ENCODE measurements at places on chromosomes 7 and 10. TPM values are rescaled to one million over a fixed set of nuclear protein-coding genes. Genes with fewer than 3 reads are reported as not detected.

GRCh38 chr10:11335881-11336430 lies 275.5 kb downstream of the USP6NL start:
- no peak for DNase-seq

GRCh38 chr10:78974617-78975317 lies 94.0 kb upstream of the ZMIZ1 start:
- DNase-seq, result peak; percentile 89

DNA sequence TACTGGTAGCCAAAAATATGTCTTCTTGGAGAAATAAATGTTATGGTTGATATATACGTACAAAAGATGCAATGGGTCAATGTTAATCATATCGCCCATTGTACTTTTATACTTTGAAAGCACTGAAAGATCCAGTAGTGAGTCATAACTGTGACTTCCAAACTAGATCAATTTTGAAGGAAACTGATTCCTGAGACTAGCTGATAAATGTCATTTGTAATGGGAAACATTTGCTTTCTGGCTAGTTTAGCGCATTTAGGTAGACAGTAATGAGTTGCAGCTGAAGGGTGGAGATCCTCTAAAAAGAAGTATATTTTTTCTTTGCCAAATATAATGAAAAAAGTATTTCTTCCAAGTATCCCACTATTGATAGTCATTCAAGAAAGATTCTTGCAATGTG lies 53.5 kb upstream of the ARHGAP21 start:
- no peak for DNase-seq

- no peak for DNase-seq
Measured at GRCh38 chr7:44259547-44260457, 59.0 kb downstream of the YKT6 start.

DNA sequence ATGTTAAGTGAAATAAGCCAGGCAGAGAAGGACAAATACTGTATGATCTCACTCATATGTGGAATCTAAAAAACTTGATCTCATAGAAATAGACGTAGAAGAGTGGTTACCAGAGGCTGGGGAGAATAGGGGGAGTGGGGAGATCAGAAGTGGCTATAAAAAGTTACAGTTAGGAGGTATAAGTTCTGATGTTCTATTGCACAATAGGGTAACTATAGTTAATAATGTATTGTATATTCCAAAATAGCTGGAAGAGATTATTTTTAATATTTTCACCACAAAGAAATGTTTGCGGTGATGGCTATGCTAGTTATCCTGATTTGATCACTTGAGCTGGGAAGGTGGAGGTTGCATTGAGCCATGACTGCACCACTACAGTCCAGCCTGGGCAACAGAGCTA lies 53.8 kb downstream of the SLC18A2 start:
- DNase-seq, result no peak

DNA sequence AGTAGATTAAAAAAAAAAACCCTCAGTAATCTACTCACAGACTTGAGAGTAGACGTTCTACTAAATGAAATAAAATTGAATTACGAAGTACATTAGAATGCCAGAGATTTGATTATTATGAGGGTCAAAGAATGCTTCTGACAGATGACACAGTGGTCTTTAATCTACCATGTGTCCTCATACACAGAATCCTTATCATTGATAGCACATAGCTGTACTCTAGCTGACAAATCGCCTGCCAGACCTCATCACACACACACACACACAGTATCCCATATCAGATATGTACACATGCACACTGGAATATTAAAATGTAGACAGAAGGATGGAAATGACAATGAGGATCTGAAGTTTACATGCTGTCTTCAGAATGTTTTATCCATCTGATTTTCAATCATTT lies 104.6 kb downstream of the SORCS1 start:
- no peak for DNase-seq

DNA sequence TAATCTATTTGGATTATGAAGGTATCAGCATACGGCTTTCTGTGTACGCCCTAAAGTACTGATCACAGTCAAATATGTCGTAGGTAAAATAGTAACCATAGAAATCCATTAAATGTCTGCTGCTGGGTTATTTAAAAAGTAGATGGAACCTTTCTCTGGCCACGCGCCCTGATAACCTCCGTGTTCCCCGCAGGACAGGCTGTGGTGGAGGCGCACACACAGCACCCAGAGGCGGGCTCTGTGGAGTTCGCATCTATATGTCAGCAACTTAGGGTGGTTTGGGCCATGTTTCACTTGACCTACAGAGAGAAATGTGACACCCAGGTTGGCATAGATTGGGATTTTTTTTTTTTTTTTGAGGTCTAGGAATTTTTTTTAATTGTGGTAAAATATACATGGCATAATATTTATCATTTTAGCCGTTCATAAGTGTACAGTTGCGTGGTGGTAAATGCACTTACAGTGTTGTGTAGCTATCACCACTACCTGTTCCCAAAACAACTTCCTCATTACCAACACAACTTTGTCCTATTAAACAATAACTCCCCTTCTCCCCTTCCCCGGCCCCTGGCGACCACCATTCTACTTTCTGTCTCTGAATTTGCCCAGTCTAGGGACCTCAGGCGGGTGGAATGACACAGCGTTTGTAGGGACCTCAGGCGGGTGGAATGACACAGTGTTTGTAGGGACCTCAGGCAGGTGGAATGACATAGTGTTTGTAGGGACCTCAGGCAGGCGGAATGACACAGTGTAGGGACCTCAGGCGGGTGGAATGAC lies 15.4 kb downstream of the PPP2R2D start:
- no peak for DNase-seq

DNA sequence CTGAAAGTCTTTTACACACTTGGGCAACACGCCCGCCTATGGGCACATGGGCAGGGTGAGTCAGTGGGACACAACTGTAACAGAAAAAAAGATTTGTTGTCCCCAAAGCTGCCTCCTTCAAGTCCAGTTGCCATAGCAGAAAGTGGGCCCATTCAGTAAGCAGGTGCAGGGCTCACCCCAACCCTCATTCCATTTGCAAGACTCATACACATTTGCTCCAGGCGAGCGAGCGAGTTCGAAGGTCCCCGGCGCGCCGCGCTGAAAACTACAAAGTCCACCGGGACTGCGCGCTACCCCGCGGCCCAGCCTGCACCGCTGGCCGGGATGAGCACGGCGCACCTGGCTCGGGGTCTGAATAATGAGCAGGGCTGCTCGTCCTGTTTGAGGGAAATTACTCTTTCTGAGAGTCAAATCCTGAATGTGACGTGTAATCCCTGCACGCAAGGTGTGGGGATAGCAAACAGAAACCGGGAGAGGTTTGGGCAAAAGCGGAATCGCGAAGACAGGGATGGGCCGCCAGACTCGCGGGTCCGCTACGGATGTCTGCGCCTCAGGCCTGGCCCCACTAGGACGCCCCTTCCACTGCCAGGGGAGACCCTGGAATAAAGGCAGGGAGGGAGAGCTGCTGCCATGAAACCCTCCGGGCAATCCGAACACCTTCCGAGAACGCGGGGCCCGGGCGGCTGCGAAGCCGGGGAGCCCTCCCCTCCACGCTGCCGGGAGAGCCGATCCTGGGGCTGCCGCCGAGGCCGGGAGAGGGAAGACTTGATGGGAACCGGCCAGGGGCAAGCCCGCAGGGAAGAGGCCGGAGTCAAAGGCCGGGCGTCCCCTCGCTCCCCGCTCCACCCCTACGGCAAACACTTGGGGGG lies 982 bp downstream of the COBL start:
- no peak for DNase-seq

- DNase-seq, result no peak
Measured at GRCh38 chr7:112752576-112752975, 37.6 kb downstream of the TMEM168 start.

DNA sequence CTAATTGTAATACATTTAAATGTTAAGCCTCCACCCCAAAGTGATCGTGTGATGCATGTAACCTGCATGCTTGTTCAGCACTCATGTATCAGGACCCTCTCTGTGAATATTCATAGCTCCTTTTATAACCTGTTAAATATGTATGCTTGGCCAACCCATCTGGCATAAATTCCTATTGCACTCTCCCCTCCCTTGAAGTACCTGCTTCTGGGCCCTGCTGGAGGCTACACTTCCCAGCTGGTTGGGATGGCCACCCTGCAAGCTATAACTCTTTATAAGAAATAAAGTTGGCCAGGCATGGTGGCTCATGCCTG lies 149.7 kb downstream of the SH2D4B start:
- no peak for DNase-seq

GRCh38 chr7:6532516-6532915 lies 18.7 kb downstream of the GRID2IP start:
- no peak for DNase-seq

DNA sequence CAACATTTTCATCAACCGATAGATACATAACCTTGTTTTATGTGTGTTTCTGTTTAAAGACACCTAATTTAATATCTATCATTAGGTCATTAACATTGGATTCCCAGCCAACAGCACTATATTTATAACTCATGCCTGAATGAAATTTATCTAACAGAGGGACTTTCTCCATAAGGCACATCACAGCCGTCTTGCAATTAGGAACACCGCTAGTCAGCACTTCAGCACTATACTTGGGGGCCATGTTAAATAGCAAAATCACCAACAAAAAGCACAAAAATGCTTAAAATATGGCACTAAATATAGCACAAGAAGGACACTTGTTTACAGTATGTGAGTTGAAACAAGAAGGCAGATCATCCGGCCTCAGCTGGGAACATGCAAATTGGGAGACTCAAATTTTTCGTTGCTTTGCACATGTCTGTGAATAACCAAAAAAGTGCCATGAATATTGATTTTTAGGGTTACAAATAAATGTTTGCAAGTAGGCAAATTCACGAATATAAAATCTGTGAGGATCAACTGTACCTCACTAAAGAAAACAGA lies 51.0 kb downstream of the TLL2 start:
- DNase-seq, result no peak

DNA sequence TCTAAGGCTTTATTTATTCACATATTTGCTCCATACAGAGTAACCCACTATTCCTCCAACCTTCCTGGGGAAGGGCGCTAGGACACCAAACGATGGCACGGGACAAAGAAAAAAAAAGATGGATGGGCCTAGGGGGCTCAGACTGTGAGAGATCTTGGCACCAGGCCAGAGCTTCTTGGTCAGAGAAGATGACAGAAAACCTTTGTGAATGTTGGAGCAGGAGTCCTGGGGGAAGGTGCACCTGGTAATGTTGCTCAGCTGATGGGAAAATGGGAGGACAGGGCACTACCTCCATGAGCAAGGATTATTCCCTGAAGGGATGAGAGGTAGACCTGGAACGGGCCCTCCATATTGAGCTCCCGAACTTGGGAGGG lies 1.4 kb upstream of the SH3PXD2A start:
- DNase-seq, result no peak

- DNase-seq, result no peak
Measured at GRCh38 chr10:11440250-11441150, 170.9 kb downstream of the USP6NL start.

DNA sequence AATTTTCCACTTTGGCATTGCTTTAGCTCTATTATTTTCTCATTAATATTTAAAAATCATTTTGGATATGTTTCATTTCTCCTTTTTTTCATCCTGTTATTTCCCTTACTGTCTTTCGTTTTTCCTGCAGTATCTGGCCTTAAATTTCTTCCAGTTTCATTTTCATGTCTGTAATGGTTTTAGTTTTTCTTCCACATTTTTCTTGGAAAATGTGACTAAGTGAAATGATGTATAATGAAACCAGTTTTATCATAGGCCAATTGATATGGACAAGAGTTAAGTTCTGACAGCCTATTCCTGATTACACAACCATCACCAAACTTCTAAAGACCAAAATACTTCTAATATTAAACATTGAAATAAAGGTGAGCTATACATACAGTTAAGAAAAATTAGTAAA lies 158.5 kb downstream of the LHFPL3 start:
- no peak for DNase-seq

DNA sequence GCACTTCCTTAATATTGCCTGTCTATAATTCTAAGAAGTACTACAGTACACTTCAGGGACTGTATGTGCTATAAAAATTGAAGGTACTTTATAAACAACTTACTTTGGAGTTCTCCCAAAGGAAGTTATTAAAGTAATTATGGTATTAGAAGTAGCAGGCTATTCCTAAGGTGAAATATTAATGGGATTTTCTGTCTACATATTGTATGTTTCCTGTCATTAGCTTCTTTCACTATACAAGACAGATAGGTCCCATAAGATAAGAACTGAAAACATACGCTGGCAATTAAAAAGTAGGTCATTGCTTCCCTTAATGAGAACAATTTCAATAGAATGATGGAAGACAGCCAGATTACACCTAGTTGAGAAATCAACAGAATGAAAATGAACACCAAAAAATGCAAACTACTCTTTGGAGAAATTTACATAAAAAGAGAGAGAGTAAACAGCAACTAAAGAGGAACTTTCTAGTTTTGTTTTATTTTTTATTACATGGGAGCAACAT lies 147.0 kb downstream of the HBP1 start:
- no peak for DNase-seq

DNA sequence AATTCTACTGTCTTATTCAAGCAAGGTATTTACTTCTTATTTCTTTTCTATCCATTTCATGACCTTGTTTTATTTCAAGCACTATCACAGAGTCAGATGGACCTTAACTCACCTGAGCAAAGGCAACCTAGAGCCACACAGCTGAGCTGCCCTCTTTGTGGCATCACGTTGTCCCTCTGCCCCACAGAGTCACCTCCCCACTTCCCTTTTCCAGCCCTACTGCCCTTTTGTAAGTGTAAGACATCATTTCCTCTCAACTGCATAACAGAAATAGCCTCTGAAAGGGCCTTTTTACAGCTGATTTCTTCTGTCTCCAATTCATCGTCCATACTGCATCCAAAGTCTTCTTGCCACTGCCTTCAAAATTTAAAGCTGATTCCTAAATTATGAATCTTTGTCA lies 946.0 kb downstream of the NRG3 start:
- no peak for DNase-seq

DNA sequence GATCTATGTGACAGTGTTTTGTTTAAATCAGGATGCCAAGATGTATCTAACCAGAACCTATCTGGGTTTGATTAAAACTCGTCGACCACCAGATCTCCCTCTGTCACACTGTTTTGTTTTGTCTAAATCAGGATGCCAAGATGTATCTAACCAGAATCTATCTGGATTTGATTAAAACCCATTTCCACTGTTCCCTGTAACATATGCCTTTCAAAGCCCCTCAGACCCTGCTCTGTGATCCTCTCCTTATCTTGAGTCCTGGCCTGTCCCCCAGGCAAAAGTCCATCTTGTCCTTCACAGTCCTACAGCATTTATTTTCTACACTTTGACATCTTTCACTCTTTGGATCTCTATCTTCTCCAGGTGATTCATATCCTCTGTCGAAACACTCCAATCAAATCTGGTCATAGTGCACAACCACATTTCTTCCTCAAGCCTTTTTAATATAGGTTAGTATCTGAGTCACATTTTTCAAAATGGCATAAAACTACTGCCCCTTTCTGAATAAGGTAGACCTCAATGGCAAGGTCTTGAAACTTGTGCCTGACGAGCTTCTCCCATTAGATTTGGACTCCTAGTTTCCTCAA lies 32.5 kb downstream of the ERLIN1 start:
- no peak for DNase-seq

CXCL12 gene
- total RNA-seq, result not detected

AKR1D1 gene
- not detected for total RNA-seq

ERVW-1 gene
- not detected for total RNA-seq

TEX47 gene
- total RNA-seq, result not detected

PPP1R3A gene
- total RNA-seq, result not detected

SEMA4G gene
- total RNA-seq, result 0.19 TPM

PIK3AP1 gene
- 383 TPM for total RNA-seq

ZNF239 gene
- total RNA-seq, result not detected

PCLO gene
- not detected for total RNA-seq

ZNF655 gene
- total RNA-seq, result 115 TPM

NPC1L1 gene
- not detected for total RNA-seq
